ENCODE measurements at places on chromosomes 3 and 15.

DNA sequence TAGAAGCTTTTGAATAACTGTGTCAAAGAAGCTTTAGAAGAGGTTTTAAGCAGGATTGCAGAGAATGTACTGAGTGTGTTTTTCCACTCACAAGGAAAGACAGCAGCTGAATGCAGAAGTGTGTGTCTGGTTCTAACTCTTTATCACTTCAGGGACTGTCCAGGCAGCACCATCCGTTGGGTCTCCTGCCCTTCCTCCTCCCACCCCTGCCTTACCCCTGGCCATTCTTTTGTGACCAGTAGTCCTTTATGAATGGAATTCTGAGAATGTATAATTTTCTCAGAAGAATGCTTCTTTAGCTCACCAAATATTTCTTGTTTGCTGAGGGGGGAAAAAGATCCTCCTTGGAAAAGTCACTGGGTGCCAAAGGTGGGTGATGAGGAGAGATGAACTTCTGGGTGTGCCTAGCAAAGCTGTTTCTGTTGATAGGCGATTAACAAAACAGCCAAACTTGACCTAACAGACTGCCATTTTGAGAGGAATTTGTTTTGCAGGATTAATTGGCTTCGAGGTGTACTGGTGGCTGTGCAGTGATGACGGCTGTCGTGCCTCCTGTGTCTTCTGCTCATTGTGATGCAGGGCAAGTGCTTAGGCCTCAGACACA, 70.9 kb downstream of the IGF1R start:
- DNase-seq, result no peak

DNA sequence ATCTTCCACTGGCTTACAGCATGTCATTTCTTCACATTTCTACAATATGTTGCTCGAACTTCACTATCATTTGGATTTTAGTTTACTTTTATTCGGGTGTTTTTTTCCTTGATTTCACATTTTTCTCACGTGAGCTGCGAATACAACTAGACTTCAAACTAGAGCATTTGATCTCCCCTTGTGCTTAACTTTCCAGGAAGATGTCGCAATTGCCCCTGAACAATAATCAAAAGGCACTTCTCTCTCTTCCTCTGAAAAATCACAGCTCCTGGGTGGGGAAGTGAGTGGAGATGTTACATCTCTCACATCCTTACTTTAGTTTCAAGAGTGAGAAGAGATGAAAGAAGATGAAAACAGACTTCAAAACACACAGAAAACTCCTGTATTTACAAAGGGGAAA, 587.9 kb downstream of the TBL1XR1 start:
- DNase-seq, result no peak

DNA sequence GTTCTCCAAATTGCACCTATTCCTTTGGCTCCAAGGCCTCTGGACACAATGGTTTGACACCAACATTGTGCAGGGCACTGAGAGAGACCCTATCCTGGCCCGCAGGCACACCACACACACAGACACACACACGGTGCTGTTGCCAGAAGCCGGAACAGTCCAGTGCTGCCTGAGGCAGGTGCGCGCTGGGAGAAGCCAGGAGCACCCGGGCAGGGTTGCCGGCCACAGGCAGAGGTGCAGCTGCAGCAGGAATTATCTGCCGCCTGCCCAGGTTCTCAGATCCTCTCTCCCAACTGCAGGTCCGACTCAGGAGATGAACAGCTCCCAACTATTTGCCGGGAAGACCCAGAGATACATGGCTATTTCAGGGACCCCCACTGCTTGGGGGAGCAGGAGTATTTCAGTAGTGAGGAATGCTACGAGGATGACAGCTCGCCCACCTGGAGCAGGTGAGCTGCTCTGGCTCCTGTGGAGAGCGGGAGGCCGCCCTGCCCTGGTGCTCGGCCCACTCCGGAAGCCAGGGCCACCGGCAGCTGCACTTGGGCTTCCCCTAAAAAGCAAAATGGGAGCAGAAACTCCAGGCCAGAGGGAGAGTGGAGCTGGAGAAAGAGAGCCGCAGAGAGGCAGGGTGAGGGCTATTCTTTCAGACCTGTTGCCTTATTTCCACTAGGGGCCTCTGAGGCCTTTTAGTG, 42.9 kb downstream of the CHDH start:
- no peak for DNase-seq

GRCh38 chr3:109109574-109109973, 8.4 kb downstream of the MORC1 start:
- DNase-seq, result no peak
